ENCODE measurements at places on chromosomes 3 and 15.

DNA sequence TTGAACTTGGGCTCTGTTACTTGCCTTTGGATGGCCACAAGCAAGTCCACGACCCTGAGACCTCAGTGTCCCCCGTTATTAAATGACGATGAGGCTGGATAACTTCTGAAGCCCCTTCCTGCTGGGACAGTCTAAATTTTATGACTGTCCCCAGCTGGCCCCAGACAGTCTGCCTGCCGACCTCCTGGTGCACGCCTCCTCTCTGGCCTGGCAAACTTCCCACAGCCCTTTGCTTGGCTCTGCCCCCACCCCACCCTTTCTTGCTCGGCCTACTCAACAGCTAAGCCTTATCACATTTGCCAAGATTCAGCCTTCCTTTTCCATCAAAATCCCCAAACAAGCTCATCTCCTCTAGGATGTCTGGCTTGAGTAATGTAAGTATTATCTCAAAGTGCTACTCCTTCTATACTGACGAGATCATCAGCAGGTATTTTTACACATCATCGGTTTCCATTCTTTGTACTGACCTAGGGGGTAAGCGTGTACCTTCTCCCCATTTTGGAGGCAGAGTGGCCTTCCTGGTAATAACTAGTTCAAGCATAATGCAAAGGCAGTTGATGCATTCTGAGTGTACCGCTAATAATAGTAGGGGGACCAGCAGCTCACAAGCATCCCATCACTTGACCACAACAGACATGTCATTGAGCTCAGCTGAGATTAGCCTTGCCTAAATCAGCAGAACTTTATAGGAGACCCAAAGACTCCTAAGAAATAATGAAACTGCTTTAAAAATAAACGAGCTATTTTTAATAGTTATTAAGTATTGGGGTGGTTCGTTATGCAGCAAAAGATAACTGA is 120.8 kb upstream of the HACD2 start:
- no peak for DNase-seq

GRCh38 chr15:55366981-55367380 is 41.2 kb downstream of the CCPG1 start:
- no peak for DNase-seq

DNA sequence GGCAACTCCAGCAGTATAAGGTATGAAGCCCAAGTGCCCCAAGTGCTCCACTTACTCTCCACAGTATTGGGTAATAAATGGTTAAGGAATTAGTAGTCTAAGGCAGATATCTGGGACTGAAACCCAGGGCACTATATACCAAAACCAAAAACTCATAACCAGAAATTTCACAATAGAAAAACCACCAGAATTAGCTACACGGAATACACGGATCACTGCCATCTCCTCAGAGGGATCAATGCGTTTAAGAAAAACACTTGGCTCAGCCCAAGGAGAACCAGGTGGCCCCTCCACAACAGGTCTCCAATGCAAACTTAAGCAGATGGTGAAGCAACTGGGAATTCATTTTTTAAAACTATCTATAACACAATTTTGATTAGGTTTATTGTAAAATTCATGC is 83.6 kb downstream of the FAIM start:
- no peak for DNase-seq

DNA sequence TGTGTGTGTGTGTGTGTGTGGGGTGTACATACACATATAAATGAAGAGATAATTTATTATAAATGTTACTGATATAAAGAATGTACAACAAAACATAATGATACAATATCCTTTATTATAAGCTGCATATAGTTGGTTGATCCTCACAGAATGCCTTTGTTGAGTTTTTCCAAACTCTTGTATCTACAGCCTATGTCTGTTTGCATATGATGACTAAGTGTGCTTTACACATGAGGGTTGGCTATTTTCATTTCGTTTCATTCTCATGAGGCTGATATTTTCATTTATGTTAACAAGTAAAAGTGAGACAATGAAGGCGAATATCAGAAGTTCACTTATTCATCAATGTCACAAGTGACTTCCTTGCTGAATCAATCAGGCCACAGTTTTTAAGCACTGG is 45.1 kb downstream of the TM2D3 start:
- no peak for DNase-seq

GRCh38 chr3:196684548-196685407 is 27.3 kb downstream of the CEP19 start:
- DNase-seq, result peak; percentile 40

DNA sequence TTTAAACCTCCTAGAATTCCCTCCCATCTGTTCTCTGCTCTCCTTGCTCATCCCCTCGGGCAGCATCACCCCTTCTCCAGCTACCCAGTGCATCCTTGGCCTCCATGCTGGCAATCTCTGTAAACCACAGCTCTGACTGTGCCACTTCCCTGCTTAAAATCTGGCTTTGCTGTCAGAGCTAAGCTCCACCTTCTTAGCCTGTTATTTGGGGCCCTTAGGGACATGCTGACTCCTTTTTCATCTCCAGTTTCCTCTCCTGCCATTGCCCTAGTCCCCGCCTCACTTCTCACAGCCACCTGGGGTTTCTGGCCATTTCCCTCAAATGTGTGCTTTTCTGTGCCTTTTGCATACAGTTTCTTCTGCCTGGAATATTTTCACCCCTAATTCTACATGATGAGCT is 5.7 kb downstream of the SLC6A20 start:
- no peak for DNase-seq

GRCh38 chr3:40741729-40742128 is 217.0 kb downstream of the ZNF621 start:
- no peak for DNase-seq

GRCh38 chr3:72896996-72897757 is 9.3 kb downstream of the GXYLT2 start:
- DNase-seq, result no peak

DNA sequence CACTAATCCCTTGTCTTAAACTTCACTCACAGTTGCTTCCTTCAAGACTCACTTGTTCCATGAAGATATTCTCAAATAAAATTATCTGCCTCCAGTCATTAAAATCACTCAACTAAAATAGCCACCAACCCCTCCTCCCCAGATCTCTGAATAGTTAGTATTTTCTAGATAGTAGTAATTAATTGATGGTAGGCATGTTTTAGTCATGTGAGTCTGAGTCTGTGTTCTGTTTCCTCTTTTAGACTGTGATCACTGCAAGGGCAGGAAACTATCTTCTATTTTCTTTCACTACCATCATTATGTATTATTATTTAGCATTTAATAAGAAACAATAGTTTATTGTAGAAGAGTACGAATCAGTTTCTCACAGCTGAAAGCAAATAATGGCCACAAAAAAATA is 1080.5 kb downstream of the IGSF11 start:
- no peak for DNase-seq

DNA sequence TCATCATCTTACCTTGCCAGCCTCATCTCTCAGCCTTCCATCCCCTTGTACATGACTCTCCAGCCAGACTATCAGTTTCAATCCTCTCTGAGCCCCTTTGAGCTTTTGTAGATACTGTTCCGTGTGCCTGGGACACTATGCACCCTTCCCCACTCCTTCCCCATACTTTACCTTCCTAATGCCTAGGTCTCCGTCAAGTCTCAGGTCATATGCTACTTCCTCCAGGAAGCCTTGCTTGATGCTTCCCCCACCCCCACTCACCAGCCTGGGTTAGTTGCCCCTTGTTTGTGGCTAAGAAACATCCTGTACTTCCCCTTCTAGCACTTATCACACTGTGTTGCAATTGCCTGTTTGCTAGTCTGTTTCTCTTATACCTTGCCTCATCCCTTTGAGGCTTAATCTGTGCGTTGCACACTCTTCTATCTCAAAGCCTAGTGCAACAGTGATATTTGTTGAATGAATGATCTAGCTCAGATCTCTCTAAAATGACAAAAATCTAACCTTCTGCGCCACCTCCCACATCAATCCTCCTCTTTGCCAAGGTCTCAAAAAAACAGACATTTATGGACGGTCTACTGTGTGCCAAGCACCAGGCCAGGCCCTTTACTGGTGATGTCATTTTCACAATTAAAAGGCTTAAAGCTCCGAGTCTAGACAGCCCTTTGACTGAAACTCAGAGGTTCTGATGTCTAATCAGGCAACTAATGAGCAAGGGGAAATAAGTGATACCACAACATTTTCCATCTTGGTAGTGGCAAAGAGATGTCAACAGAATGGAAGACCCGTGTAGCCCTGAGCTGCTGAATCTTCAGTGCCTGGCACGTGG is 6.5 kb upstream of the USP3 start:
- DNase-seq, result no peak

DNA sequence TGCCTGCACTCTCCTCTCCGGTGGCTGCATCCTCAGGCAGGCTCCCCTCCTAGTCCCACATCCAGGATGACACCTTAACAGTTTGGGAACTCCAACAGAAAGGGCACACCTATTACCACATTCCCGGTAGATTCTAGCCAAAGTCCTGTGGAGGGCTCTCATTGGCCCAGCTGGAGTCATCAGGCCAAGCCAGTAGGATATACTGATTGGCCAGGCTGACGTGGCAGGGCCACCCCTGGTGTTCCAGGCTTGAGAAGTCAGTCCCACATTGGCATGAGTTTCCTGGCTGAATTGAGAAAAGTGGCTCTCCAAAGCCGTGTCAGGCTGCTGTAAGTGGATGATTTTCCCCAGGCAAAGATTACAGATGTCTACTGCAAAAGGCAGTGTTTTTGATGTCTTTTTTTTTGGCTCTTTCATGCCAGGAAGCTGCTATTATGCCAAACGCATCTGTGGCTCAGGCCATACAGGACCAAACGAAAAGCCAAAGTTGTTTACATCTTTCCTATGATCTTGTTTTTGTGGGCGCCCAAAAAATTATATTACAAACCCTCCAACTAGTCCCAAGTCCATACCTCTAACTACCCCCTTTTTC is 6.6 kb upstream of the BLM start:
- no peak for DNase-seq

DNA sequence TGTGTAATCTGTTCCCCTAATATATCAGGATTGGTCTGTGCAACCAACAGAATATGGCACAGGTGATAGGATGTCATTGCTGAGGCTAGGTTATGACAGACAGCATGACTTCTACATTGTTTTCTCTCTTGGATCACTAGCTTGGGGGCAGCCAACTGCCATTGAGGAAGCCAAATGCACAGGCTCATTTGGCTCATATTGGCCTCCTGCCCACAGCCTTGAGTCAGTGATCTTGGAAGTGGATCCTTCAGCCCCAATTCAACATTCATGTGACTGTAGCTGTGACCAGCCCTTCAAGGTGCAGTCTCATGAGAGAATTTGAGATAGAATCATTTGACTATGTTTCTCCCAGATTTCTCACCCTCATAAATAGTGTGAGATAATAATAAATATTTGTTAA is 675.6 kb downstream of the GRM7 start:
- no peak for DNase-seq

DNA sequence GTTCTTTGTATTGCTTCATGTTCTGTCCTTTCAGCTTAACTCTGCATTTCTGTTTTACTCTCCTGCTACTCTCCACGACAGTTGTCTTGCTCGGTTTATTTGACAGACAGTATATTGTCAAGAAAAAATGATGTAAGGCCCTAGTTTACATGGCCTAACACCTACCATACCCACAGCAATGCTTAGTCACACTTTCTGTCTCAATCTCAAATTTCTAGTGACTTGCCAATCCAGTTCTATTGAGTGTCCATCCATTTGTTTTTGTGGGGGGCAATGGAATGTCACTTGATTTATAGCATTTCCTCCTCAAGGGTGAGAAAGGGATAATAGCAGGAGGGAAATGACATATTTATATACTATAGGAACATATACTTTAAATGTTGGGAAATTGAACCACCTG is 676.2 kb downstream of the NAALADL2 start:
- no peak for DNase-seq

DNA sequence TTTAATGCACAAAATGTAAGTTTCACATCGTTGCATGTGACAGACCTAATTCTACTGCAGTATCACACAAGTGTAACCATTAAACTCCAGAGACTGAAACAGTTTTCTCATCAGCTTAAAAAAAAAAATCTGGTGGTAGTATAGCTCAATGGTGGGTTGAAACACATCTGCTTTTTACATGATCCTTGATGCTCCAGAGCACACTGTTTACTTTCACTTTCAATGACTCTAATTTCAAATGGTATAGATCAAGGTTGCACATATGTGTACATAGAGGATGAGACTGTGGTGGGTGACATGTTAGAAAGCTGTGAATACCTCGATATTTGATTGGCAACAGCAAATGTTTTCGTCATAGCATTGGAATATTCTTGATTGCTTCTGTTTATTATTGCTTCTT is 22.4 kb downstream of the MCTP2 start:
- no peak for DNase-seq

DNA sequence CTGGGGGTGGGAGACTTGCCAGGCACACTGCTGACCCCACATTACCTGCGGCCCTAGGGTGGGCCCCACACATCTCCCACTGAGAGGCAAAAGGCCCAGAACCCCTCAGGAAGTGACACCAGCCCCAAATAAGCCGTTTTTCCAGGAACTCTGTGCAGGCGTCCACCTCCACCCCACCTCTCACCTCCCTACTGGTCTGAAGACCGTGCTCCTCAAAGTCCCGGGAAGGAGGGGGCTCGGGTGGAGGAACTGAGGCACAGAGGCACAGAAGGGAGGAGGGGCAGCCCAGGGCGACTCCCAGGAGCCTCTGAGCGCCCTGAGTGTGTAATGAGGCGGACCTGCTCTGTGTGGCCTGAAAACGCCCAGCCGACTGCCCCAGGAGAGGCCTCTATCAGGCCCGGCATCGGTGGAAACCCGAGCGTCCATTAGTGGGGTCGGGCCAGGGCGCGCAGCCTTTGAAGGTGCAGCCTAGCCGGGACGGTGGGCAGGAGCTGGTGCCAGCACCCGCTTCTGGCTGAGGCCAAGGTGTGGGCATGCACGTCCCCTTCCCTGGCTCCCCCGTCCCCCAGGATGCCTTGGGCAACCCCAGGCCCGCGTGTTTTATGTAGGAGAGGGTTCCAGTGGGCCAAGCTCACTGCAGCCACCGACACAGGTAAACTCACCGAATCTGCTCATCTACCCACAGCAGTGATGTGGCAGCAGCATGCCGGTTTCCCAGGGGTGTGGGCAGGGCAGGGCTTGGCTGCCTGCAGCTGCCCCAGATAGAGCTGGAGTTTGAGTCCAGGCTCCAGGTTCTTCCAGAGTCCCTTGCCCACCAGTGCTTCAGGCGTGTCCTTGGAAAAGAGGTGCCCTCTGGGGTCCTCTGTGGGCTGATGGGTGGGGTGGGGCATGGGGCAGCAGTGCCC is 55.8 kb downstream of the DNAJB8 start:
- no peak for DNase-seq

DNA sequence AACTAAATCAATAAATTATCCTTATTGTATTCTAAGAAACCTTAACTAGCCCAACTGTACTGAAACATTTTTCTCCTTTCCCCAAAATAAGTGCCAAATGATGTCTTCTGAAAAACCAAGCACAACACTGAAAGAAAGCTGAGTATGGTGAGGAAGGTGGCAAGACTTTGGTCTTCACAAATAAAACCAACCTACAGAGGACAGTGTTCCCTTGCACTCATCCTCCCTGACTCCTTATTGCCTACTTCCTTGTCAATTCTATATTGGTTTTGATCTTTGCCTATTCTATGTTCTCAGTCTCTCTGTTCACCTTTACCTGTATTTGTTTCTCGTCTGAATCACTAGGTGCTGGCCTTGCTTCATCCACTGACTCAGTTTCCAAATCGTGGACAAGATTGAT is 490.1 kb upstream of the ZNF385D start:
- DNase-seq, result no peak
